GM06990 (cell line): ENCODE measurements at places on chromosomes 11 and 22.
A peak's percentile ranks its signal among the peaks of the same experiment; 100 is the strongest.

- DNase-seq: no peak
Measured at GRCh38 chr11:132844956-132845696, 687.2 kb downstream of the OPCML start.

GRCh38 chr11:17145972-17146371 is 61.8 kb downstream of the PIK3C2A start:
- no peak for DNase-seq

DNA sequence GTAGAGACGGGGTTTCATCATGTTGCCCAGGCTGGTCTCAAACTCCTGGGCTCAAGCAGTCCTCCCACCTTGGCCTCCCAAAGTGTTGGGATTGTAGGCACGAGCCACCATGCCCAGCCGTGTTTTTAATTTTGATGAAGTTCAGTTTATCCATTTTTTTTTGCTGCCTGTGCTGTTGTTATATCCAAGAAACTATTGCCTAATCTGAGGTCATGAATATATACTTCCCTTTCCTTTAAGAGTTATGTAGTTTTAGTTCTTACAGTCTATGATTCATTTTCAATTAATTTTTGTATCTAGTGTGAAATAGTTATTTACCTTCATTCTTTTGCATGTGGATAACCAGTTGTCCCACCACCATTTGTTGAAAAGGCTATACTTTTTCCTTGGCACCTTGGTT is 50.3 kb upstream of the SORL1-AS1 start:
- no peak for DNase-seq

DNA sequence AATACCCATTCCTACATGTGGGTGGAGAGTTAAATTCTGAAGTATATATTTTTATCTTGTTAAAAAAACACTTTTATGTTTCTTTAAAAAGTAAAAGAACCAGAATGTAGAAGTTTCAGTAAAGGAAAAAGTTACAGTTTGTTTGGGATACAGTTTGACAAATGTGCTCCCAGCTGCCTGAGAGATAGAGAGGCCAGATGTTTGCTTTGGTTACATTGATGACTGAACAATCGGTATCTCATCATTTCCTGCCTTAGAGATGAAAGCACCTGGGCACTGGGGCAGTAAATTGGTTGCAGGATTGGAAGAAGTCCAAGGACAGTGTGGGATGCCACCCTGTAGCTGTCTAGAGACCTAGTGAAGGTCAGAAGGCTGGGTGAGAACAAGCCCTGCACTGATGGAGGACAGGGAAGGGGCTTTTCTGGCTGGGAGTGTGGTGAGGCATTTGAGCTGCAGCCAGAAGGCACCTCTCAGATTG is 16.6 kb downstream of the MED15 start:
- peak; percentile 34 for DNase-seq

DNA sequence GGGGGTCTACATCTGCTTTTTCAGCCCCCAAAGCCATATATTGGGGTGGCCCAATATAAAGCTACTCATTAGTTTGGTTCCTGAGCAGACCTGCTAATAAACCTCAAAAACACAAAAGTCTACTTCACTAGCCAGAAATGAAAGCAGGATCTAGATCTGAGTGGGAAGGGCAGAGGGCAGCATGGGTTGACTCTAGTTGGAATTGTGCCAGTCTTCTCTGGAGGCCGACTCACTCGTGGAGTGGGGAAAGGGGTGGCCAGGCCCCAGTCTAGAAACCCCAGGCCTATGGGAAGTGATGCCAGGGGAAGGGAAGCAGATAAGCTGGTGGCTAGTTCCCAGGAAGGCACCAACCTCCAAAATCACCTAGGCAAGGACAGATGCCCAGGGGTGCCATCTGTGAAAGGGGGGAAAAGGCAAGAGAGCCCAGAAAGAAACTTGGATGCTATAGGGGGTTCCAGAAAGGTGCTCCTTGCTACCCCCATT is 5.3 kb downstream of the PATZ1 start:
- DNase-seq: no peak
